ENCODE measurements at places on chromosomes 1 and 21.

- DNase-seq, result no peak
Observed at GRCh38 chr1:15443281-15443680, 5.0 kb downstream of the CTRC start.

GRCh38 chr1:112929979-112930378, 26.0 kb downstream of the SLC16A1 start:
- DNase-seq, result no peak

- DNase-seq, result no peak
Observed at GRCh38 chr1:182192966-182193365, 131.5 kb upstream of the ZNF648 start.

- no peak for DNase-seq
Observed at GRCh38 chr1:238119060-238119459, 228.3 kb upstream of the ZP4 start.

GRCh38 chr1:160007577-160008200, 24.1 kb downstream of the PIGM start:
- no peak for DNase-seq

- no peak for DNase-seq
Observed at GRCh38 chr1:177928194-177928593, 41.7 kb downstream of the SEC16B start.

GRCh38 chr1:23419180-23419579, 5.4 kb downstream of the TCEA3 start:
- DNase-seq, result no peak

GRCh38 chr21:42666023-42666747, 12.8 kb downstream of the PDE9A start:
- DNase-seq, result no peak

DNA sequence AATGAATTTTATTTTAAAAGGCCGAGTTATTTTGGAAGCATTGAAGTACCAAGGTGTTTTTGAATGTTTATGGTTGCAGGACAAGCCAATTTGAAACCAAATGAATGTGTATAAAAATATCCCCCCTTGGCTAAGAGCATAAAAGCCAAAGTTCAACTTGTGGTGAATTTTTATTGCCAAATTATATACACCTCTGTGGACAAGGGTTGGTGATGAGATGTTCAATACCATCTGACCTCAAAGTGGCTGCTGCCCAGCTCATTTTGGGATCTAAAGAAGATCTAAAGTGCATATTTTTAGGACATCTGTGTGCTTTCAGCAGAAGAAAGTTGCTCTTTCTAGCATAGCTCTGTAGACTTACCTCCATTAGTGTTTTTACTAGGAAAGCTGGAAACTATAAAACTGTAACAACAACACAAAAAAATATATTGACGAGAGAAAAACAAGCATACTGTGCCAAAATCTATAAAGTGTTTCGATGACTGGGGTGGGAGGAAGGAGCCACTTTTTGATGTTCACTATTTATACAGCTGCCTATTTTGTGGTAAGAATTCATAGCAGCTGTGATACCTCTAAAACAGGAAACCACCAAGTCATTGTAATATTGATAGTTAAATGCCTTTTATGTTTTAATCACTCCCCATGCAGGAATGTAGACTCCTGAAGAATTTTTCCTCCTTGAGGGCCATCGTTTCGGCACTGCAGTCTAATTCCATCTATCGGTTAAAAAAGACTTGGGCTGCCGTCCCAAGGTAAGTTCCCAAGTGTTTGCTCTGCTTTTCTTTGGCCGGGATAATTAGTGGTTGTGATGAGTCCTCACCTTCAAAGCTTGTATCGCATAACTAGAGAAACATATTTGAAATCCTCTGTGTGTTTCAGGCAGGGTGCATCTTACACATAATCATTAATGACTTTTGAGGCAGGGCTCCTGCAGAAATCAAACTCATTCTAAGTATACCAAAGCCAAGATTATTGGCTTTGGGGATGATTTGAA, 83.2 kb downstream of the RGL1 start:
- no peak for DNase-seq

GRCh38 chr21:38734646-38735365, 70.9 kb upstream of the ETS2 start:
- no peak for DNase-seq

- no peak for DNase-seq
Observed at GRCh38 chr1:27604579-27605299, 795 bp upstream of the AHDC1 start.

GRCh38 chr1:69993810-69994209, 211.6 kb downstream of the LRRC40 start:
- no peak for DNase-seq

- DNase-seq, result no peak
Observed at GRCh38 chr1:41712695-41713094, 206.0 kb downstream of the HIVEP3 start.

DNA sequence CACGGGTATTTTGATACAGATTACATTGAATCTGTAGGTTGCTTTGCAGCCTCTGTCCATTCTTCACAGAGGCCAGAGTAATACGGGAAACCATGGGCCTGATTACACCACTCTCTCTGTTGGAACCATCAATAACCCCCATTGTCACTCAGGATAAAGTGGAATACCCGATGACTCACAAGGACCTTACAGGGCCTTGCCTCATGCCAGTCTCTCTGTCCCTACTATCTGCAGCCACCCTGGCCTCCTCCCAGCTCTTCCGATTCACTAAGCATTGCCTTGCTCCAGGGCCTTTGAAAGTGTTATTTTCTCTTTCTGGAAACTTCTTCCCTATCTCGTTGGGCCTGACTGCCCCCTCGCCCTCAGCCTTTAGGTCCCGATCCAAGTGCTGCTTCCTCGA, 61.7 kb downstream of the HMGB4 start:
- DNase-seq, result no peak
